ENCODE measurements at places on chromosomes 16 and 17.
A peak's percentile ranks its signal among the peaks of the same experiment; 100 is the strongest.

- DNase-seq = peak; percentile 72
Measured at GRCh38 chr16:81996664-81997509, 14.4 kb downstream of the SDR42E1 start.

DNA sequence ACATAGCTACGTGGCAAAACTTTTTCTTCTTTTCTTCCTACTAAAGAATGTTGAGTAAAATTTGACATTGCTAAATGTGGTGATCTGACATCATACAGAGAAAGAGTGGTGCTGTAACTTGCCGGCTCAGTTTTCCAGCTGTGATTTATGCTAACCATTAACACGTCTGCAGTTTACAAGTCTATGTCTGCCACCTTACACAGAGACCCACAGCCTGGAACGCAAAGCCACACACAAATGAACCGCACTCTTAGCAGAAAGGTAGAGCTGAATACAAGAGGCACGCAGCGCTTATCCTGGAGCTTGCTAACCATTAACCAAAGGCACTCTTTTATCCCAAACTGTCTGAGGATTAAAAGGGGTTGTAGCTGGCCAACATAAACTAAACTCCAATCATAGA lies 31.9 kb downstream of the CACNG1 start:
- DNase-seq = no peak

DNA sequence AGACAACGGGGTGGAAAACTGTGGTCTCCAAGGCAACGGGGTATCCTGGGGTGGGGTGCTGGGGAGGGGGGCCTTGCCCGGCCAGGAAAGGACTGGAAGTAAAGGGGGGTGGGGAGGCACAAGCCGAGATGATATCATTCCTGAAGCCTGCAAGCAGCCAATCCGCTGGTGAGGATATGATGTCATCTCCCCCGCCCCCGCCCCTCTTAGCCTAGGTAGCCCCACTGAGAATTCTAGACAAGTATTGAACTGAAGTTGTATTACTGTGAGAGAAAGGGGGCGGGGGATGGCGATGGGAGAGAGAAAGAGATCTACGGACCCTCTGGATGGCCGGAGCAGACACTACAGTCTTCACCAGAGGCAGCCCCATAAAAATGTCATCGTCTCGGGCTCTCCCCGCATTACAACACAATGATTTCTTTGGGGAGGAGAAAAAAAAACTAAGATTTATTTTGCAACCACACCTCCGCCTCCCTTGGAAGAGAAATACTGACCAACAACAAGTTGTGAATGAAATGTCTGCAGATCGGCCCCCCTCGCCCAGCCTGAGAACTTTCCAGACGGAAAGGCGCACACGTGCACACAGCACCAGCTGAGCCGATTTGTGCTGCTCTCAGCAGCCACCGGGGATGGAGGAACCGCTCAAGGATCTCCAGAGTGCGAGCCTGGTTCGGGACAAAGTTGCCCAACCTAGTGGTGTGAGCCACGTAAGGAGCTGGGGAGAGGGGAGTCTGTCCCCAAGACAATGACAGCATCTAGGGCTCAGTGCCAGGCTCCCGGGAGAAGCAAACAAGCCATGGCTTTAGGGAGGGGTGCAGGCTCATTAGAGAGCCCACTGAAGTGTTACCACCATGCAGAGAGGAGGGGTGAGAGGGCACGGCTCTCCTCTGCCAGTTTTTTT lies 222.1 kb downstream of the SOX9 start:
- no peak for DNase-seq

- no peak for DNase-seq
Measured at GRCh38 chr17:55168958-55169687, 95.6 kb upstream of the HLF start.

- DNase-seq = peak; percentile 27
Measured at GRCh38 chr17:27379888-27380533, 76.2 kb upstream of the KSR1 start.

- DNase-seq = no peak
Measured at GRCh38 chr16:55051571-55052347, 121.1 kb downstream of the IRX5 start.

DNA sequence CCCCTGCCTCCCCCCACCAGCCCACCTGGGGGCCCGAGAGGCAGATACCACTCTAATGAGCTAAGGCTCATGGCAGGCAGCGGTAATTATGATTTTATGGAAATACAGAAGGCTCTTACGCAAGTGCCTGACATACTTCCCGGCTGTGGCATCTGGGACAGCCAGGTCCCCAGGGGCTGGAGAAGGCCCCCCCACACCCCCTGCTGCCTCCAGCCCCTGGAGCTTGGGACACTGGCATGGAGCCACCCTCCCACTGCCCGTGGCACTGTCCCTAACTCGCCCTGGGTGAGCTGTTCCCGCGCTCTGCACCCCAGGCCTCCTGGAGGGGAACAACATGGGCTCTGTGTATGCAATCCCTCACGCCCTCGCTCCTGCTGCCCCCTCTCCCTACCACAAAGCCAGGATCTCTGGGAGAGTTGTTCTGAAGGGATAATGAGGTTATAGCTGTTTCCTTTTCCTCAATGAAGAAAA lies 5.4 kb upstream of the STAC2 start:
- DNase-seq = no peak
